Amniotic stem cell (primary cell): ENCODE measurements at places on chromosomes 13 and 19.

DNA sequence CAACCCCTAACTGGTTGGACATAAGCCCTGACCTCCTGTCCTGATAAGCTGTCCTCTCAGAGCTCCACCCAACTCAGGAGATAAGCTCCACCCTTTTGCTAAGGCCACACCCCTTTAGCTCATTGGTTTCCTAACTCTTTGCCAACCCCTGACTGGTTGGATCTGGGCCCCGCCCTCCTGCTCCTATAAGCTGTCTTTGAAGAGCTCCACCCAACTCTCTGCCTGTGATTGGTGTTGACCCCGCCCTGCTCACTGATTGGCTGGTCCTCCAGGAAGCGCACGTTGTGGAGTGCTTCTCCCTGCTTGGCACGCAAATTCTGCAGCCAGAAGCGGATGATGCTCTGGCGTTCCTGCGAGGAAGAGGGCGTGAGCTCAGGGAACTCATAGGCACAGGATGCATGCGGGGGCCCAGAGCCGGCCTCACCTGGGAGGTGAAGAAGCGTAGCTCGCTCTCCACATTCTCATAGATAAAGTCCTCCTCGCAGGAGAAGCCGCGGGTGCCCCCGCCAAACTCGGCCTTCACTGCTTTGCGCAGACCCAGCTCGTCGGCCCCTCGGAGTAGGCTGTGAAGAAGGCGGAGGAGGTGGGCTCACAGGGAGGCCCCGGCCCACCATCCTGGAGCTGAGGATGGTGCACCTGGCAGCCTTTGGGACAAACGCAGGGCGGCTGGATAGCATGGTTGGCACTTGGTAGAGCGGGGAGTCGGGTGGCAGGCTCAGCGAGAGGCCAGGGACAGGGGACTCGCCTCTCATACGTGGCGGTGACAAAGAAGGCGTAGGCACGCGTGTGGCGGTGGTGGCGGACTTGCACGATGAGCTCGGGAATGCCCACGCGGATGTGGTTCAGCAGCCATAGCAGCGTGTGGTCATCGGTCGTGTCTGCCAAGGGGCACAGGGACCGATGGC is 1.7 kb downstream of the ANO8 start:
- DNase-seq, result no peak

DNA sequence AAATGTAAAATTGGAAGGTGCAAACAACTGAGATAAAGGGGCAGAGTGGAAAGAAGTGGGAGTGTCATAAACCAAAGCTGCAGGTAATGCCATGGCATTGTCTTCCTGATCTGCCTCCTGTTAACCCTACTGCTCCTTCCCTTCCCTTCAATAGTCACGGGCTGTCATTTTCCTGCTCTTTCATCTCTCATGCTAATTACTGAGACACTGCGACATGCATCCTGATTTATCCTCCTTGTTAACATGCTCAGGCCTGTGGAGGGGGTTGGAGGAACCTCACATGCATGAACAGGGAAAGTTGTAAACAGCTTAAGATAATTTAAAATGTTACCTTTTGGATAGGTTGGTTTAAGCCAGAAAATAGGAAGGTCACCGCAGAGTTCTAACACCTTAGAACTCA is 27.2 kb downstream of the CNMD start:
- DNase-seq, result no peak

GRCh38 chr19:40862333-40862732 is 12.1 kb upstream of the CYP2A6 start:
- no peak for DNase-seq

DNA sequence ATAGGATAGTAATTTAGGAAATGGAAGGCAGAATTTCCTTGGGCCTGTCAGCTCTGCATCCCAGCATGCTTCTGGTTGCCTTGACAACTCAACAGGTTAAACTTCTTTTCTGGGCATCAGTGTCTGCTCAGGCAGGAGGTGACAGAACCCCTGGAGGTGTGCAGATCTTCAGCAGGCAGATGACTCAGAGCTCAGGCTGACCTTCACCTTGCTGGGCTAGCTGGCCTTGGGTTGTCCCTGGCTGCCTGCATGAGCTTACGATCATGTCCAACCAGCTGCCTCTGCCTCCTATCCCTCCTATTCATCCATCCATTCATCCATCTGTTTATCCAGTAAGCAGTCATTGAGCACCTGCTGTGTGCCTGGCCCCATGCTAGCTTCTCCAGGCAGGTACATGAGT is 81.2 kb upstream of the KCTD15 start:
- no peak for DNase-seq

DNA sequence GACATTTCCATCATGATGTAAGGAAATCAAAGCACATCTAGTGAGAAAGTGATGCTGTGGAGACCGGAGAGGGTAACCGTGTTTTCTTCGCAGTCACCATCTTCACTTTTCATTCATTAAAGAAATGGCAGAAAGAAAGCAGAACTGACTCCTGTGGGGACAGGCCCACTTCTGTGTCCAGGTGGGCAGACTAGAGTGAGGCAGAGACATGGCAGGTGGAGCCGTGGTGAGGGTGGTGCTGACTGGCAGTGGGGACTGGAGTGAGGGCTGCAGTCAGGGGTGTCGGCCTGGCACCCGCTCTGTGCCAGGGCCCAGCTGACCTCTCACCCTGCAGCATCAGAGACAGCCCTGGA is 71.4 kb upstream of the MCF2L start:
- DNase-seq, result no peak

DNA sequence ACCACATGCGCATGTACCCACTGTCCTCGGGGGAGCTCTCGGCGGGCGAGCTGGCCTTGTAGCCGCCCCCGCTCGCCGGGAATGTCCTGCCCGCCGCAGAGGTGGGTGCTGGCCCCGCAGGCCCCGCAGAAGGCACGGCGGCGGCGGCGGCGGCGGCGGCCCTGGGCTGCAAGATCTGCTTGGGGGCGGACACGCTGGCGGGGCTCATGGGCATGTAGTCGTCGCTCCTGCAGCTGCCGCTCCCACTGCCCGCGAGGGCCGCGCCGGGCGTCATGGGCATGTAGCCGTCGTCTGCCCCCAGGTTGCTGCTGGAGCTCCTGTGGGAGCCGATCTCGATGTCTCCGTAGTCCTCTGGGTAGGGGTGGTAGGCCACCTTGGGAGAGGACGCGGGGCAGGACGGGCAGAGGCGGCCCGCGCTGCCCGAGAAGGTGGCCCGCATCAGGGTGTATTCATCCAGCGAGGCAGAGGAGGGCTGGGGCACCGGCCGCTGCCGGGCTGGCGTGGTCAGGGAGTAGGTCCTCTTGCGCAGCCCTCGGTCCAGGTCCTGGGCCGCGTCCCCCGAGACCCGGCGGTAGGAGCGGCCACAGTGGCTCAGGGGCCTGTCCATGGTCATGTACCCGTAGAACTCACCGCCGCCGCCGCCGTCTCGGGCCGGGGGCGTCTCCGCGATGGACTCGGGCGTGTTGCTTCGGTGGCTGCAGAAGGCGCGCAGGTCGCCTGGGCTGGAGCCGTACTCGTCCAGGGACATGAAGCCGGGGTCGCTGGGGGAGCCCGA is 2.4 kb downstream of the IRS2 start:
- DNase-seq, result no peak

GRCh38 chr13:24995225-24995804 is 100.6 kb upstream of the PABPC3 start:
- DNase-seq, result peak; percentile 83

GRCh38 chr19:52600639-52601024 is 30.5 kb downstream of the ZNF701 start:
- DNase-seq, result no peak

GRCh38 chr13:23381866-23382265 is 51.6 kb downstream of the SACS start:
- no peak for DNase-seq

- no peak for DNase-seq
Observed at GRCh38 chr13:98576200-98576945, 534 bp downstream of the STK24 start.

GRCh38 chr13:113448545-113448884 is 4.8 kb downstream of the ADPRHL1 start:
- DNase-seq, result no peak

- no peak for DNase-seq
Observed at GRCh38 chr19:54316746-54317107, 3.8 kb upstream of the LILRA5 start.

DNA sequence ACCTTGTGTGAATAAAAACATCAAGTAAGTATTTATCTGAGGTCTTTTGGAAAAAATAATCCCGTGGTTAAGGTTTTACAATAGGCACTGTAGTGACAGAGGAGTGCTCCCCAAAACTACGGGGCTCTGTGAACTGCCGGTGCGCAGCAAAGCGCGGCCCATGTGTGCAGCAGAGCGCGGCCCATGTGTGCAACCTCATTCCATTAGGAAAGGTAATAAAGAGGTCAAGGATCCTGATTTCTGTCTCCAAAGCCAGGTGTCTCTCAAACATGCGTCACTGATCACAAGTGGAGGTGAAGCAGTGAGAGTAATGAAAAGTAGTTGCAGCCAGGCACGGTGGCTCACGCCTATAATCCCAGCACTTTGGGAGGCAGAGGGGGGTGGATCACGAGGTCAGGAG is 58.7 kb downstream of the MRPL57 start:
- DNase-seq, result no peak

GRCh38 chr19:5621945-5622464 is 571 bp downstream of the SAFB2 start:
- no peak for DNase-seq

GRCh38 chr19:3987619-3988371 is 2.5 kb upstream of the EEF2 start:
- DNase-seq, result peak; percentile 38

GRCh38 chr13:101917475-101917810 is 465.0 kb downstream of the ITGBL1 start:
- DNase-seq, result no peak

DNA sequence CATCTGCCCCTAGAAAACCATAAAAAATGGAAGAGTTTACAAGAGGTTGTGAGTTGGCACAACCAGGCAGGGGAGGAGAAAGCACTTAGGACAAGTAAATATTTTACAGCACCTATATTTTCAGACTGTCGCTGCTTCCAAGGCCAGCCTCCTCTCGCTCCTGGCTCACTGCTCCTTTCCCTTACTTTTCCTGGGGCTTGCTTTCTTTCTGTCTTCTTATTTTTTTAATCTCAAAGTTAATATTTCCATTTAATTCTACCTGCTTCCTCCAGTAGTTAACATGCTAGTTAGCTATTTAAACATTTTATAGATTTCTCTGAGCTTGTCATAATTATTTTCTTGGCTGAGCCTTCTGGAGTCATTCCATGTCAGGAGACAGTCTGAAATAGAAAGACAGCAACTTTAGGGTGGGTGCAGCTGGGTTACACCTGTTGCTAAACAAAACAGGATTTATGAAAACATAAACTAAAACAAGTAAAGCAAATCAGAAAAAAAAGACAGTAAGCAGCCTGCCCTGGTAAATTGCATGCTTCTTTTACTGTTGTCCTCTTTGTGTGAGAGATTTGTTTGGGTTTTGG is 330.1 kb downstream of the DLEU7 start:
- no peak for DNase-seq

- DNase-seq, result no peak
Observed at GRCh38 chr19:47133021-47133471, 2.4 kb downstream of the SAE1 start.

DNA sequence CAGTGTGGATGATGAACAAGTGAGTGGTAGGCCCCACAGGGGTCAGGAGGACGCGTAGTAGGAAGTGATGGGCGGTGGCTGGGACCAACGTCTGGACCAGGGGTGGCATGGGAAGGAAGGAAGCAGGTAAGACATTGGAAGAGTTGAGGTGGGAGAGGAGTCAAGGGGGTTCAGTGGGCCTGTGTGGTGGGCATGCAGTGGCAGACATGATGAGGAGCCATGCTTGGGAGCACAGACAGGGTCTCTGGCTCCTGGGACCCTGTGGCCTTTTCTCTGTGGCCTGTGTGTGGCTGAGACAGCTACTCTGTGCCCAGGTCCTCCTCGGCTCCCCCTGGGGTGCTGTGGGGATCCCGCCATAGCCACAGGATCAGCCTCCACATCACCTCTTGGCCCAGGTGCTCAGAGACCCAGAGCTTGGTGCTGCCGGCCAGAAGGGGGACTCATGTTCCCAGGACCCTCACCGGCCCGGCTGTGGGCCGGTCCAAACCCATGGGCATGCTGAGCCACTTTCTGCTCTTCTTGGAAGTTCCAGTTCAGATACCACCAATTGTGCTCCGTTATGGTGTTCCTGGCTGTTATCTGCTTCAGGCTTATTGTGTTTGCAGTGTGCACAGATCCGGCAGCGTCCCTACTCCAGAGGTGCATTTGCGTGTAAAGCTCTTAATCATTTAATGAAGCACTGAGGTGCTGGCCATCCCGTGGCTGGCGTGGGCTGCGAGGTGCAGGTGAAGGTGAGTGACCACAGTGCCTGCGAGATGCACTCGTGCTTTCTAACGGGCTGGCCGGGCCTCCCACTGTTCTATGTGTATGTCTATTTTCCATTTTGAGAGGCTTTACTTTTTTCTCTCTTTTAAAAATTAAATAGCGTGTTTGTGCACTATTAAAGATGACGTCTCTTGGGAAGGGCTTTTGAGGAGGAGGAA is 147.9 kb downstream of the TEX29 start:
- no peak for DNase-seq

- no peak for DNase-seq
Observed at GRCh38 chr13:70568571-70568970, 460.3 kb upstream of the KLHL1 start.

DNA sequence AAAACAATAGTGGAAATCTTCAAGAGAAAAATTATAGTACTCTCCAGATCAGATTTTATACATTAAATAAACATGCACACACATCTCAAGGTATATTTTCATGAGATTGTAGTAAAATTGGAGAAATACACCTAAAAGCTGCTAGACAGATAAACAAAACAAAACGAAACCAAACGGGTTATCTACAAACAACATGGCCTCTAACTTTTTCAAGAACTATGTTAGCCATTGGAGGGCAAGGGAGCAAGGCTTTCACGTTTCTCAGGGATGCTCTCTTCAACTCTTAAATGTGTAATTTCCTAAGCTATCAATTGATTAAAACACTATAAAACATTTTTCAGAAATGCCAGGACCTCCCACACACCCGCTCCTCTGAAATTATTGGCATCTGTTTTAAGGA is 1262.4 kb upstream of the PCDH20 start:
- DNase-seq, result no peak

- no peak for DNase-seq
Observed at GRCh38 chr19:40219721-40220276, 1.6 kb upstream of the TTC9B start.

GRCh38 chr19:48933382-48933932 is at the start of gene DHDH:
Gene DHDH, plus strand, starts transcription at chr19:48933699. Its CDS starts 23 bp downstream, at chr19:48933722.
- DNase-seq, result peak; percentile 28

- DNase-seq, result no peak
Observed at GRCh38 chr13:27183561-27184147, 12.0 kb upstream of the USP12 start.
